ENCODE measurements at places on chromosomes 16 and 17.

DNA sequence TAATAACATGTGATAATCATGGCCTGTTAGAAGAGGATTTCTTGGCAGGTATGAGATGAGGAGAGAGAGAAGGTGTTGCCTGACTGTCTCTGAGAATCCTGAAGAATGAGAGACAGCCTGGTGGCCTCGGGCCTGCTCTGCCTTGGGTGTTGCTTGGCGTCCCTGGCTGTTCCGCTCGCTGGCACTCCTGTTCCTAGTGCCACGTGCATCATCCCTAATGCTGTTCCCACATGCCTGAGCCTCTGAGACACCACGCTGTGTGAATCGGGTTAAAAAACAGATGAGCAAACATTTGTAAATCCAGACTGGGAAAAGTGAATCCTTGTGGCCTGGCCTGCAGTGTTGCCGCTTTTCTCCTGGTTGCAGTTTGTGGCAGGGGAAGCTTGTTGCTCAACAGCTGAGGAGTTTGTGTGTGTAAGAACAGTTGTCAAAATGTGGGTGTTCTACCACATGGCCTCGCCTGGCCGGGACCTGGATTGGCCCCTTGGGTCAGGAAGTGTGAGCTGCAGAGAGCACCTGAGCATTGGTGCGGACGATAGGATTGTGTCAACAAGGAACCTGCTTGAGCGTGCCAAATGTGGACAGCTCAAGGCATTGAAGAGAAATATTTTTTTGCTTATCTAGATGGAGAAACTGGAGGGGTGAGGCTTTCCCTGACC, 22.0 kb downstream of the UBN1 start:
- no peak for DNase-seq

DNA sequence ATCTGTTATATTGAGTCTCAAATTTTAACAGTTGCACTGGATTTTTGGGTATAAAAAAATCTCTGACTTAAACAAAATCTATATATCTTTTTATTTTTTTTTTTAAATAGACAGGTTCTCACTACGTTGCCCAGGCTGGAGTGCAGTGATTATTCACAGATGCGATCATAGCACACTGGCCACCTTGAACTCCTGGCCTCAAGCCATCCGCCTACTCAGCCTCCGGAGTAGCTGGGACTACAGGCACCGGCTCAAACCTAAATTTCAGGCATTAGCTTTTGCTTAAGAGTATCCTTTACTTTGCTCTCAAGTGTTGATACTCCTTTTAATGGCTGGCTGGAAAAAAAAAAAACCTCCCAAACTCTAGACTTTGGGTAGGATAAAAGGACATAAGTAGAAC, 61.6 kb downstream of the RPGRIP1L start:
- DNase-seq = no peak

GRCh38 chr16:66220702-66221101, 145.8 kb upstream of the CDH5 start:
- DNase-seq = no peak

GRCh38 chr16:88552166-88552565, 18.0 kb upstream of the ZC3H18 start:
- no peak for DNase-seq

GRCh38 chr17:59409336-59410048, 78.0 kb downstream of the YPEL2 start:
- DNase-seq = no peak

GRCh38 chr16:49273771-49274170, 7.9 kb downstream of the CBLN1 start:
- no peak for DNase-seq

GRCh38 chr16:53745753-53746266, 41.9 kb downstream of the FTO start:
- peak; percentile 45 for DNase-seq

GRCh38 chr17:59433586-59433985, 102.1 kb downstream of the YPEL2 start:
- no peak for DNase-seq

GRCh38 chr17:17034496-17035075, 7.7 kb upstream of the MPRIP start:
- no peak for DNase-seq

DNA sequence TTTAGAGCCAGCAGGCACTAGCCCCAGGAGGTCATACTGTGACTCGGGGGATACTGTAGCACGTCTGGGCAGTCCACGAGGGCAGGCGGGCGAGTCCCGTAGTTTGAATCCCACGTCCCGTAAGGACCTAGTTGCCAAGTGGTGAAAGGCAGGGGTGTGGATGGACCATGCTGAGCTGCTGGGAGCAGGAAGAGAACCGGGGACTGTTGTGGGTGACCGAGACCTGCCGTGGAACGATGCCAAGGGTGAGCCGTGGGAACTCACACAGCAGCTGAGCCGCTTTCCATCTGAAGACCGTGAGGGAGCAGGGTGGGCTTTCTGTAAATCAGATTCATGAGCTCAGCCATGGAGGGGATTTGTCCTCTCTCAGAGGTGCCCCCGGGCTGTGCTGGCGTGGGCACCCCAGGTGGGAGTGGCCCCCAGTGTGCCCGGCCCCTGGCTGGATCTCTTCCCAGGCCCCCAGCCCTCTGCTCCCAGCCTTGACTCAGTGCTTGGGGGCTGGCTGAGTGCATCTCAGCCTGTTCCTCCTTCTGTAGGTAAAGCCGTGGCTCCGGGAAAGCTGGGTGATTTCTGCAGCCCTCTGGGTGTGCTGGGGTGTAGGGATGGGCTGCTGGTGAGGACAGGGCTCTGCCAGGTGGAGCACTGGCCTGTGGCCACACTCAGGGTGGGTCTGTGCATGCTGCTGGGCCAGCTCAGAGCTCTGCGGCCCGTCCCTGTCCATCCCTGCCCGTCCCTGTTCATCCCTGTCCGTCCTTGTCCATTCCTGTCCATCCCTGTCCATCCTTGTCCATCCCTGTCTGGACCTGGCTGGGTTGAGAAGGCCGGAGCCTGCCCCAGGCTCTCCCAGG, 13.6 kb downstream of the ASPSCR1 start:
- no peak for DNase-seq

GRCh38 chr17:53655591-53655990, 167.1 kb upstream of the KIF2B start:
- no peak for DNase-seq

DNA sequence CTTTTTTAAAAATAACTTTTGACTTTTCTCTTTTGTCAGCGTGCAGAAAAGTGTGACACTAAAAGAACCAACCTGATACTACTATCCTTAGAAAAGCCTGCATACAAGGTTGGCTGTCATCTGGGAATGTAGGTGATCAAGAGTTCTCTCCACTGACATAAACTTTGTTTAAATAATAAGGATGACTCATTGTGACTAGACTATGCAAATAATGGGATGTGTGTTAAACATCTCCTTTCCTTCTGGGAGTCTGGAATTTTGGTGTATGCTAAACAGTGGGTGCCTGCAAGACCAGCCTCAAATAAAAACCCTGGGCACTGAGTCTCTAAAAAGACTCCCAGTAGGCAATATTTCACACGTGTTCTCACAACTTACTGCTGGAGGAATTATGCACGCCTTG, 373.4 kb downstream of the CNTNAP4 start:
- DNase-seq = no peak

DNA sequence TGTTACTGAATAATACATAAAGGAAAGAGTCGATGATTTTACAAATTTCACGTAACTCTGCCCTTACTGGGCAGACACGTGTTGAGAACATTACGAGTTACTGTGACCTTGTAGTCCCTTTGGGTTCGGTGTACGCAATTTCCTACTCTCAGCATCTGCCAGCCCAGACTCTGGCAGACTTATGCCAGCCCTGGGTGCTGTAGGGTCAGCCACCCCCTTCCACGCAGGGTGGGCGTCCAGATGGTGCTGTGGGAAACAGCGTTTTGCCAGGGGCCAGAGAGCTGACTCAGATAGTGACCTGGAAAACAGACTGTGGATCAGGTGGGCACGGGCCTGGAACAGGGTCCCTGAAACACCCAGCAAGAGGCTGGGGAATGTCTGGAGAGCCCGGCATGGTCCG, 148.9 kb downstream of the RPTOR start:
- no peak for DNase-seq

- DNase-seq = no peak
These were observed 82.3 kb upstream of the ZNF469 start for GRCh38 chr16:88300463-88300835.

DNA sequence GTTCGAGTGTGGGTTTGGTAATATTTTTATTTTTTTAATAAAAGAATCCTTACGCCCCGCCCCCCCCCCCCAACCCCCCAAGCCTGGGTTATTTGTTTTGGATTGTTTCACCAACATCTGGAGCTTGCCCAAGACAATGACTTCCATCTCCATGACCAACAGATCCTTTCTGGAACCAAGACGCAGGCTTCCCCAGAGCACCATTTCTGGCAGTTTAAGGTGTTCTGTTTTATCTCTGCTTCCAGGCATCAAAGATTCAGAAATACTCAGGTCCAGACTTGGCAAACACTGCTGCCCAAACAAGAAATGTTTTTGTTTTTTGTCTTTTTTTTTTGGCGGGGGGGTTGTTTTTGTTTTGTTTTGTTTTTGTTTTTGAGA, 56.1 kb downstream of the PLXDC1 start:
- peak; percentile 33 for DNase-seq

GRCh38 chr16:31471875-31472708, at the start of gene TGFB1I1:
Gene TGFB1I1 (plus strand): TSS chr16:31472152. CDS start chr16:31472189, 37 bp downstream.
- DNase-seq = peak; percentile 89

- no peak for DNase-seq
These were observed 58.8 kb upstream of the MSI2 start for GRCh38 chr17:57197466-57198071.

DNA sequence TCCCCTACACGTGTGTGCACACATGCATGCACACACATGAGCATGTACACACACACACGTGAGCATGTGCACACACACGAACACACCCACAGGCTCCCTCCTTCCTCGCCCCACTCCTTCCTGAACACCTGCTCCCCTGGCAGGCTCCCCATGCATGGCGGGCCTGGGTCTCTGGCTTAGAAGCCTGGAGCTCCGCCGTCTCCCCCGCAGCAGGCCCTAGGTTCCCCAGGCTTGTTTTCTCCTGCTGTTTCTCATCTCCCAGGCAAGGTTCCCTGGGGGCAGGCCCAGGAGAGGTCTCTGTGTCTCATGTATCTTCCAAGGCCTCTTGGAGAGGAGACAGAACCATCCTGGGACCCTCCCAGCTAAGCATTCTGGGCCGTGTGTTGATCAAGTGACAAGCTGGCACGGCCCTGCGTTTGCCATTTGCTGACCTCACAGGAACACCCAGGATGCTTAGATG, 202.3 kb upstream of the CIBAR2 start:
- no peak for DNase-seq

DNA sequence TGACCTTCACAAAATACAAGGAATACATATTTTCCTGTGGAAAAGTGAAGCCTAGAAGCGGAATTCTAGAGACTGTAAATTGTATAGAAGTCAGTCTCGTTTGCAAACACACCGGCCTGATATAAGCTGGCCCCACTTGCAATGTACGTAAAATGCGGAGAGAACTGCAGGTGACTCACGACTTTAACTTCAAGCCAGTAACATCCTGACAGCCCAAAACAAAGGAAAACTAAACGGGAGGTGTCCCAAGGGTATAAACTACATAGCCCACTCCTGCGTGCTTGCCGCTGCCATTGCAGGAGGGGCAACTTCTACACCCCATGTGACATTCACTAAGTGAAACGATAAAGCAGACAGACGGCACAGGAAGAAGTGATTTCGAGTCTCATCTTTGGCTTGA, 101.6 kb downstream of the CYTH1 start:
- peak; percentile 65 for DNase-seq

DNA sequence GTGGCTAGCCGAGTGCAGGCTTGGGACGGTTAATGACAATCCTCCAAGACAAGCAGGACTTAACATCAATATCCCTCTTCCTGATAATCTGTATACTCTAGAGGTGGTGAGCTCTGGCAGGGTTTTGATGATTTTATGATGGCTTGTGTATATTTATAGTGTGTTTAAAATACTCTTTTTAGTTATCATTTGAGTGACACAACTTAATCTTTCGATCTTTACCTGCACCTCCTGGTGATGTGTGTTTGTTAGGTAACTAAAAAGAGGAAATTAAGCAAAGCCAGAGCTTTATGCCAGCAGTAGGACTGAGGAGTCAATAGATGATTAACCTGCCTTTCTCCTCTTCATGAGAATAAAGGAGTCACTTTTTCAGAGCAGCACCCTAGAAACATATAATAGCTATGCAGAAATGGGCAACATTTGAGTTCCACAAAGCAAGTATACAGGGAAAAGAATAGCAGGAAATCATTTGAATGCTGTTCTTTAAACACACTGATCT, 210.5 kb downstream of the IRX3 start:
- DNase-seq = no peak

DNA sequence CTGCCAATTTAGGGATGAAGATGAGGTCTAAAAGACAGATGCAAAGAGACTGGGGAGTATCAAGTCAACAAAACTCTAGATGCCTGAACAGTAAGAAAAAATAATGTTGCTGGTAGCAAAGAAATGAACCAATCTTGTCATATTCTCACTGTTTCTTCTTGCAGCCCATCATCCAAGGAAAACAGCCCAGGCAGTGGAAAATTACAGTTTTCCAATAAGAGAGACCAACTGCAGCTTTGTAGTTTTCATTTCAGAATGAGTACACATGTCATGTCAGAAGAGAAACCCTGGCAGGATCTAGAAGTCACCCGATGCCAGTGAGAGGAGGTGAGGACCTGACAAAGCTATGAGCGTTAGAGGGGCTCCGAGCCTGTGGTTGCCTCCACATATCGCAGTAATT, 500.4 kb upstream of the PSMD7 start:
- DNase-seq = no peak

DNA sequence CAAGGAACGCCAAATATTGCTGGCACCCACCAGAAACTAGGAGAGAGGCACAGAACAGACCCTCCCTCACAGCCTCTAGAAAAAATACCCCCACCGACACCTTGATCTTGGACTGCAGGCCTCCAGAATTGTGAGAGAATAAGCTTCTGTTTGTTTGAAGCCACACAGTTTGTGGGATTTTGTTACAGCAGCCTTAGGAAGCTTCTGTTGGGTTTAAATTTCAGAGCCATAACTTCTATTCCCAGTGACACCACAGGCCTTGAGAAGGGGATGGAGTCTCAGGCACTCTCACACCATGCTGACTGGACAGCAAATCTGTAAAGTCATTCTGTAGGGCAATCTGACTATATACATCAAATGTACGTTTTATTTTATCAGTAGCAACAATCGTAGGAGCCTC, 38.6 kb downstream of the RNF112 start:
- no peak for DNase-seq

GRCh38 chr16:53055541-53056391, 975 bp downstream of the CHD9 start:
- peak; percentile 97 for DNase-seq

GRCh38 chr16:79595231-79595641, 5.3 kb downstream of the MAF start:
- DNase-seq = peak; percentile 18

- peak; percentile 92 for DNase-seq
These were observed at the start of gene COG7 for GRCh38 chr16:23452572-23453337. Gene COG7 (minus strand): TSS chr16:23453189. CDS start chr16:23452994, 195 bp downstream.

- peak; percentile 48 for DNase-seq
These were observed 22.7 kb downstream of the PEMT start for GRCh38 chr17:17568772-17569195.

- peak; percentile 18 for DNase-seq
These were observed 186.4 kb downstream of the BCAS3 start for GRCh38 chr17:60863892-60864707.

All from fibroblast of villous mesenchyme (primary cell).